ENCODE measurements at places on chromosomes 2 and 18.

- no peak for DNase-seq
Observed at GRCh38 chr2:59034837-59035236, 793.7 kb upstream of the FANCL start.

DNA sequence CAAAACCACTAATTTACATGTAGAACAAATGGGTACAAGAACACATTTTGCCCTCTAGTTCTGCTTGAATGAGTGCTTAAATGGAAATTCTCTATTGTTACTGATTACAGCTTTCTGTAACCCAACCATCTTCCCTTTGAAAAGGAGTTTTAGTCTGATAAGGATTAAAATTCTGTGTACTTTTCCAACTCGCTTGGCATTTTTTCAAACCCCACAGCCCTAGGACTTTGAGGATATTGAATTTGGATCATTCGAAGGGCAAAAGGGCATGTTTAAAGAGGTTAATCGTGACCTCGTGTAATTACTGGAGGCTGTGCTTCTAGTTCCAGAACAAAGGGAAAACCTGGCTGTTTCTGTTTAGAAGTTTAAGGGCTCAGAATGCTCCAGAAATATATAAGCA lies 432.3 kb downstream of the PID1 start:
- no peak for DNase-seq

DNA sequence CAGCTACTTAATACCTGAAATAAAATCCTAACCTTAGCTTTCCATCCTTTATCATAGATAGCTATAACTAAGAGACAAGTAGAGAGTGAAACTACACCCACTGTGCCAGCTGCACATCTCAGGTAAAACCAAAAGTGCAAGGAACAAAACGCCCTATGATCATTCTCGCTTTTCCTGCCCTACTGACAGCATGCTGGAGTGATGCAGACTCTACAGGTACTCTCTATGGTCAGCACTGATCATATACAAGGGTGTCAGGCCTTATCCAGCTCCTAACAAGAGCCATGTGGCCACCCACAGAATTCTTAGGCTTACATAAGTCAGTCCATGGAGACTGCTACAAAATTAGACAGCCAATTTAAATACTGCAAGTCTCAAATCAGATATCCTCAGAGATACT lies 45.6 kb downstream of the REV1 start:
- DNase-seq = no peak

DNA sequence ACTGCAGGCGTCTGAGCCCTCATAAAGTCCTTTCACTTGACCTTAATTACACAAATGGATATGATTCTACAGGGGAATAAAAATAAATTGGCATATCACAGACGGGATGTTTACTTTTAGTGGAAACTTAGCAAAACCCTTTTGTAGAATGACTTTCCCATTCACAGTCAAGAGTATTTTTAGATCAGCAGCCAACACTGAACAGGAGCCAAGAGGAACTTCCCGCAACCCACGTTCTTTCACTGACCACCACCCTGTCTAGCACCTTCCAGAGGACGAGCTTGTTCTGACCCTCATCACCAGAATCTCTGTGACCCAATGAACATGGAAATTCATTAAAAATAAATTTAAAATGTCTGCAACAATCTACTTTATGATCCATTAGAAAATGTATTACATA lies 119.0 kb upstream of the SNTG2 start:
- no peak for DNase-seq

GRCh38 chr2:201733544-201733943 lies 35.1 kb upstream of the MPP4 start:
- no peak for DNase-seq

DNA sequence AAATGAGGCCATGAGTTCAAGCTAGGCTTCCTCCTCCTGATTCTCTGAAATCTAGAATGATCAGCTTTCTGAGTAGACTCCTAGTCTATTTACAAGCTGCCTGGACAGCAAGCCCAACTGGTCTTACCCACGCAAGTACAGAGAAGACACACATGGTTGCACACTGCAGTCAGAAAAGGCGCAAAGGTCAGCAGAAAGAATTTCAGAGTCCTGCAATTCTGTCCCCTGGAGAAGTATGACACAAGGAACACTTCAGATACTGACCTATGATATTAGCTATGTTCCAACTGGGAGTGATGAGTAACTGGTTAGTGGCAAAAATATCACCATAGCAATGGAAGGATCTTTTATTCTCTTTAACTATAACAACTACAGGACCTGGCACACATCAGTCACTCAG lies 336.1 kb upstream of the PKDCC start:
- DNase-seq = no peak

DNA sequence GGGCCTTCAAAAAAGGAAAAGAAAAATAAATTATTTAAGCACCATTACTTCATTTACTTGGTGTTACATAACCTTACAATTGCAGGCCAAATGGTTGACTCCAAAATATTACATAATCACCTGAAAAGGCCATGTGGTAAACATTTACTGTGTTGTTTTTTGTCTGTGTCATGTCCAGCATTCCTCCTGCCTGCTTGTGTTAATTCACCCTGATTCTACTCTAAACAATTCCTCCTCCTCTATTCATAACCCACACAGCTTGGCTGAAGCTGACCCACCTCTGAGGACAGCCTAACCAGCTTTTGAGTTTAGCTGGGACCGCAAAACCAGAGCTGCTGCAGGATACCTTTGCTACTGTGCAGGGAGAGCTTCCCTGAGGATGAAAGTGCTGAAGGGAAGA lies 35.4 kb downstream of the TMX3 start:
- no peak for DNase-seq

DNA sequence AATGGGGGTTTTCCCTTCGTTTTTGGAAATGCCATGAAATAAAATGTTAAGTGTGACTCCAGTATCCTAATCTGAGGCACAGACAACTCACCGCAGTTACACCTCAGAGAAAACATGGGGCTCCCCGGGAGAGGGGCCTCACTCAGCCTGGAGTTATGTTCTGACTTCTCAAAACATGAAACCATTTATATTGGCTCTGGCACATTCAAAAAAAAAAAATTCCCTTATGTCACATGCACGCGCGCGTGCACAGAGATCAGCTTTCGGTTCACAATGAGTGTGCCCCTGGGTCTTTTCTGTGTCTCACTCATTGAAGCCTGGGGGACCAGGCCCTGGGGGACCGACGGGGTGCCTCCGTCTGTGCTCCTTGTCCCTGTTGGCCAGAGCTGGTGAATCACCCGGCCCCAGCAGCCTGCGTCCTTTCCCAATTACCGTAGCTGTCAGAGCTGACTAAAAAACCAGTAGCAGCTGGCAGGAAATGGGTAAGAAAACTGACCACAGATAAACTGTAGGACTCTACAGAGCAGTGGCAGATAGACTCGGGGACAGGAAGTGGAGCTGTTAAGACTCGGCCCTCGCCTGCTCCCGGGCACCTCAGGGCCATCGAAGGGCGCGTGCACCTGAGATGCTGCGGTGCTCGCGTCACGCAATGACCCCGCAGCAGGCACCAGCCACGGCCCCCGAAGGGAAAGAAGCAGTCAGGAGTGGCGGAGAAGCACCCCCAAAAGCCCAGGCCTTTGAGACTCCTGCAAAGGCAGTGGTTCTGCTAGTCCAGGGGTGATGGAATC lies 138.3 kb upstream of the ID2 start:
- no peak for DNase-seq

DNA sequence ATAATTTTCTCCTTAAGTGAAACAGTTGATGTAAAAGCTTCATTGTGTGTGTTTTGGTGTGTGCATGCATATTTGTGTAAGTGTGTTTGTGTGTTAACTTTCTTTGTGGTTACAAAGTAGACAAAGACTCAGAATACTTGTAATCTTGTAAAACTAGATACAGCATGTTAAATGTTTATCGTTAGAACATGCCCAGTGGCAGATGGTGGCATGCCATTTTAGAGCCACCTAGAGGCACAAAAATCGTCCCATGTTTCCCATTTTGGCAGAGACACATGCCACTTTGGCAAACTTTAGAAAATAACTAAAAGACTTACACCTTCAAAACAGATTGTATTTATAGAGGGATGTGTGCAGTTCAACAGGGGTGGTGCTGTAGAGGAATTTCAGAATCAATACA lies 224.1 kb downstream of the LRP1B start:
- peak; percentile 48 for DNase-seq

DNA sequence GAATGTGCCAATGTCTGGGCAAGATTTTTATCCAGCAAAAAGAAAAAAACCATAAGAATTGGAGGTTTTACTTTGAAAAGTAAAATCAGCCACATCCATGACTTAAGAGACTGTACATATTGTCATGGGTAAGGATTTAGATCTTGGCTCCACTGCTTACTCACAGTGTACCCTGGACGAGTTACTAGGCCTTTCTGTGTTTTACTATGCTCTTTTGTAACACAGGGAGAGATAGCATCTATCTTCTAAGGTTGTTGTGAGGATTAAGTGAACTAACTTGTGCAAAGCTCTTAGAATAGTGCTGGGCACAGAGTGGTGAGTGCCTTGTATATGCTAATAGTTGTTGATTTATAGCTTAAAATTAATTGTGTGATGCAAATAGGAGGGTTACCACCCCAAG lies 255.9 kb downstream of the NEDD4L start:
- no peak for DNase-seq

GRCh38 chr18:906416-907114 lies 1.9 kb downstream of the ADCYAP1 start:
- DNase-seq = peak; percentile 54

GRCh38 chr2:28160986-28161425 lies 231.7 kb upstream of the FOSL2 start:
- no peak for DNase-seq

- DNase-seq = no peak
Observed at GRCh38 chr2:240240017-240240734, 99.7 kb upstream of the OTOS start.

- DNase-seq = no peak
Observed at GRCh38 chr2:160474319-160474645, 19.3 kb downstream of the RBMS1 start.

DNA sequence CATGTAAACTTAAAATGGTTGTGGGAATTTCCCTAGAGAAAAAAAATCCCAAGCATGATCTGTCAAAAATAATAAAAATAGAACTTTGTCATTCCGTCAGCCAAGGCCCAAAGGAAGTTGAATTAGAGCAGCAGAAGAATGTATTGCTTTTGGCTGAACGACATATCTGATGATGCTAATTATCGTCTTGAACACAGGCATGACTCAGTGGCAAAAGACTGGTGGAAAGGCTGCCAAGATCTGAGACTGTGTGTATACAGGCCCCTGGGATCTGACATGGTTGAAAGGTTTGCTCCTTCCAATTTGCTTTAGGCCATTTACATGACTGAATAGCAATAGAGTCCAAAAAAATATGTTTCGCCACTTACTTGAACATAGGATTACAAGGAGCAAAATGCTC lies 1057.1 kb upstream of the CRIM1 start:
- DNase-seq = no peak

GRCh38 chr2:232239951-232240681 lies 138.4 kb upstream of the ALPP start:
- DNase-seq = no peak

GRCh38 chr2:196099916-196100315 lies 31.3 kb upstream of the DNAH7 start:
- DNase-seq = no peak

DNA sequence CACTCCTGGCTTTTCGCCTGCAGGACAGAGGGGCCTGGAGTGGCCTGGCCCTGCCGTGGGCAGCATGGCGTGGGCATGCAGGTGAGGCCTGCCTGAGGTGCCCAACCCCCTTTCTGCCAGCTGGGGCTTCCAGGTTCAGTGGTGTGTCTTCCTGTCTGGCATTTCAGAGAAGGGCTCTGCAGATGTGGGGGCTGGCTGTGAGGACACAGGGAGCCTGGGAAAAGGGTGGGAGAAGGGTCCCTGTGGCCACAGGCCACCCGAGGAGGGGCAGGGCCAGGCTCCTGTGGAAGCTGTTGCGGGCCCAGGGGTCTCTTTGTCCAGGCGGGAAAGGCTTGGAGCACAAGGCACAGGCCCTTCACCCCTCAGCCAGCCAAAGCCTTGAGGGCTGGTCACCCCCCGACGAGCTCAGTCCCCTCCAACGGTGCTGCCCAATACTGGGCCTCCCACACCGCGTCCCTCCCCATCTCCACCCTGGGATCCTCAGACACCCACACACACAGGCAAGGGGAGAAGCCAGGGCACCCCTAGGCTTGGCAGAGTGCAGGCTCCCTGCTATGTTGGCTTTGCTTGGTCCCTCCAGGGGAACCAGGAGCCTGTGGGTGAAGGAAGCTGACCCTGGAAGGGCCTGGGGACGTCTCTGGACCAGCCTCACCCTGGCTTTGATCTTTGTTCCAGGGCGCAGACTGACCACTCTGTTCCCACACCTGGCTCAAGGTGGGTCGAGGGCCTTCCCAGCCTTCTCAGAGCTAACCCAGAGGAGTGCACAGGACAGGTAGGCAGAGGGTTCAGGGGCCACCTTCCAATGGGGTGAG lies 3.7 kb upstream of the AQP12A start:
- DNase-seq = no peak

GRCh38 chr2:105926960-105927678 lies 182.4 kb downstream of the NCK2 start:
- no peak for DNase-seq

DNA sequence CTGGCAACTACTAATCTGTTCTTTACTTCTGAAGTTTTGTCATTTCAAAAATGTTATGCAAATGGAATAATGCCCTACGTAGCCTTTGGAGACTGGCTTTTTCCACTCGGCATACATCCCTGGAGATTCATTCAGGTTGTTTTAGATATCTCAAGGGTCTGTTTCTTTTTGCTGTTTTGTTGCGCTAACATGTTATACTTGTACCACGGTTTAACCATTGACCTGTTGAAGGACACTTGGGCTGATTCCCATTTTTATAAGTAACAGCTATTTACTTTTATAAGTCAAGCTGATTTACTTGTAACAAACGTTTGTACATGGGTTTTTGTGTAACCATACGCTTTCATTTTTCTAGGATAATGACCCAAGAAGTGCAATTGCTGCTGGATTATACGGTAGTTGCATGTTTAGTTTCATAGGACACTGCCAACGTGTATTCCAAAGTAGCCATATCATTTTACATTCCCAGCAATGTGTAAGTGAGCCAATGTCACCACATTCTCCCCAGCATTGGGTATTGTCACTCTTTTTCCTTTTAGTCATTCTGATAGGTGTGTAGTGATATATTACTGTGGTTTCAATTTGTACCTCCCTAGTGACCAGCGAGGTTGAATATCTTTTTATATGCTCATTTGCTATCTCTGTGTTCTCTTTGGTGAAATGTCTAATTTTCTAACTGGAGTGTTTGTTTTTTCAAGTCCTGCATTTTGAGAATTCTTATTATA lies 36.5 kb upstream of the STAT4 start:
- DNase-seq = no peak

Measured in NCI-H2171 (cell line).